ENCODE measurements at places on chromosomes 12 and 14.

GRCh38 chr12:27469176-27469736 lies 22.7 kb downstream of the SMCO2 start:
- DNase-seq, result no peak

GRCh38 chr14:100321473-100322137 lies 1.5 kb upstream of the SLC25A47 start:
- DNase-seq, result no peak

- peak; percentile 19 for DNase-seq
These were observed 101.3 kb downstream of the HMGA2 start for GRCh38 chr12:65925626-65926025.

DNA sequence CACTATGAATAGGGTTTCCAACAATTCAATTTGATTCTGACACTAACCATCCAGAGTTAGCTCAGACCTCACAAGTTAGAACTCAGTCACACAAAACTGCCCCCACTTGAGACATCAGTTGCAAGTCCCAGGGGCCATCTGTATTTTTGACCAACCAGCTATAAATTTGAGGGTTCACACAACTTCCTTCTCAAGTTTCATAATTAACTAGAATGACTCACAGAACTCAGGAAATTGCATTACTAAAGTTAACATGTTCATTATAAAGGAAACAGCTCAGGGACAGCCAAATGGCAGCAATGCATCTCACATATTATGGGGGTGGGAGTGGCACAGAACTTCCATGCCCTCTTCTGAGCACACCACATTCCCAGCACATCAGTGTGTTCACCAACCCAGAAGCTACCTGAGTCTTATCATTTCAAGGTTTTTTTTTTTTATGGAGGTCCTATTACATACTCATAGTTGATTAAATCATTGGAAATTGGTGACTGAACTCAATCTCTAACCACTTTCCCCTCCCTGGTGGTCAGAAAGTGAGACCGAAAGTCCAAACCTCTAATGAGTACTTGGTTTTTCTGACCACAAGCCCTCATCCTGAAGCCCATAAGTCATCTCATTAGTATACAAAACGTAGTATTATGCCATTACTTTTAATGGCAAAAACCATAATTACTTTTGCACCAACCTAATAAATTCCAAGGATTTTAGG lies 1721.5 kb upstream of the SEL1L start:
- no peak for DNase-seq

GRCh38 chr12:128662101-128662500 lies 161.7 kb downstream of the SLC15A4 start:
- no peak for DNase-seq

- DNase-seq, result no peak
These were observed 31.1 kb downstream of the PLEKHH1 start for GRCh38 chr14:67564236-67564635.

DNA sequence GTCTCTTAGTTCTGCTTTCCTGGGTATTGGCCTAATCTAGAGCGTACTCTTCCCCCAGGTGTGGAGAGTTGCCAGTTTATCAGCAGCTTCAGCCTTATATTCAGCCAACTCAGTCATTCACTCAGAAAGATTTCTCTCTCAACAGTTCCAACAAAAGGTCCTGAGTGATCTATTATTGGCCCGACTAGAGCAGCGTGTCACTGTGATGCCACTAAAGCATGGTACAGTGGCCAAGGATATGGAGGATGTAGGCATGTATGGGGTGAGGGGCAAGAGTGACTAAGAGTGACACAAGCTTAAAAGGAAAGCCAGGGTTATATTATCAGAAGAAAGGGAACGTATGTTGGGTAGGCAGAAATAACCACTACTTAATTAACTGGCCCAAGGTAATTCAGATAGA lies 4.8 kb downstream of the NOPCHAP1 start:
- no peak for DNase-seq

- DNase-seq, result no peak
These were observed 35.1 kb downstream of the CCDC85C start for GRCh38 chr14:99568567-99569560.

DNA sequence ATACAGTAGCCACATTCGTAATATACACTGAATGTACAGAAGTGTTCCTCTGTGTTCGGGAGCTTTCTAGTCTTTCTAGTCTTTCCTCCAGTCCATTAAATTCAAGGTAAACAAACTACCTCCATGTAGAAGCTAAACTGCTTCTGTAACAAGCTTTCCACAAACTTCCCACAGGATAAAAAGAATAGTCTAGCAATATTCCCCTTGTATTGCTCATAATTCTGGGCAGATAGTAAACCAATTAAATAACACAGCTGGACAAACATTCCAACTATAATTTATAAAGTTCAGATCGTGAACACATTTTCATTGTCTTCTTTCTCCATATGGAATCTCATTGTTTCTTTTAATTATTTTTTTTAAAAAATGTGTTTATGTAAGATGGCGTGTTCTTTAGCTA lies 307.2 kb downstream of the AEBP2 start:
- no peak for DNase-seq

- DNase-seq, result peak; percentile 4
These were observed 70.0 kb upstream of the VPS33A start for GRCh38 chr12:122336015-122336946.

- DNase-seq, result no peak
These were observed 33.5 kb downstream of the DYRK2 start for GRCh38 chr12:67681941-67682620.

DNA sequence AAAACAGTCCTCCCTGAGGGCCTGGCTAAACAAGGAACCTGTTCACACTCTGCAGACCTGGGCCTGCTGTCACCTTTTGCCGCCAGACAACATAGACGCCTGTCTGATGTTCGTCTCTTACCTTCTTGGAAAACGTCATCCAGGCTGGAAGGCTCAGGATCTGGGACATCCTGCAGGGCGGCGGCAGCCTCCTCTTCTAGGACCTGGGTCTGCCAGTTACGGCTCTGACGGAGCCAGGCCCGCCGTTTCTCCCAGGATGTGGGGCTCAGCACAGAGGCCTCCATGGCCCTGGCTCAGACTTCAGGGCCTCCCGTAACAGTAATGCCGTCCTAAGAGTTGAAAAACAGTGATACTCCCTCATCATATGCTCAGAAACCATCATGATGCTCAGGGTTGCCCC lies 10.3 kb downstream of the TESPA1 start:
- DNase-seq, result no peak
